H1 (cell line): ENCODE measurements at places on chromosomes 5 and 9.

DNA sequence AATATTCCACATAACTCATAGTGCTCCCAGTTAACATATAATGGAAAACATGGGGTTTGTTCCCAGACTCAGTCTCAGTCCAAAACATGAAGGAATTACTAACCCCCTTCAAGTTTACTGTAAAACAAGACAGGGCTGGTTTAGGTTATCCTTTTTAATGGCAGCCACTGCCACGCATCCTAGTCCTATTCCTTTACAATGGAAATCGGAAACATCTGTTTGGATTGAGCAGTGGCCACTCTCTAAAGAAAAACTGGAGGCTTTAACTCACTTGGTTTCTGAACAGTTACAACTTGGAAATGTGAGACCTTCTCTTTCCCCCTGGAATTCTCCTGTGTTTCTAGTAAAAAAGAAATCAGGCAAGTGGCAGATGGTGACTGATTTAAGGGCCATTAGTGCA lies 609.9 kb upstream of the ACO1 start:
- H3K4me3 ChIP-seq, result no peak overlapping the region
- H3K4me1 ChIP-seq, result no peaks in the 10 kb centered on the region
- H3K36me3 ChIP-seq, result no peaks in the 10 kb centered on the region

GRCh38 chr5:84381502-84382362 lies 2.9 kb downstream of the EDIL3 start:
- peak overlapping the region; percentile 93 for H3K4me3 ChIP-seq
- no peak for DNase-seq
- no peak overlapping the region for H3K27ac ChIP-seq
- H3K4me1 ChIP-seq, result peaks cover 8% of the 10 kb centered on the region; the same call in 1 of the 2 replicates

GRCh38 chr9:104138243-104138868 lies 44.2 kb downstream of the SMC2 start:
- DNase-seq, result no peak
- H3K4me3 ChIP-seq, result no peak overlapping the region
- peaks cover 23% of the 10 kb centered on the region for H3K36me3 ChIP-seq
- no peak overlapping the region for H3K27ac ChIP-seq
- no peaks in the 10 kb centered on the region for H3K27me3 ChIP-seq
- H3K4me1 ChIP-seq, result no peaks in the 10 kb centered on the region

DNA sequence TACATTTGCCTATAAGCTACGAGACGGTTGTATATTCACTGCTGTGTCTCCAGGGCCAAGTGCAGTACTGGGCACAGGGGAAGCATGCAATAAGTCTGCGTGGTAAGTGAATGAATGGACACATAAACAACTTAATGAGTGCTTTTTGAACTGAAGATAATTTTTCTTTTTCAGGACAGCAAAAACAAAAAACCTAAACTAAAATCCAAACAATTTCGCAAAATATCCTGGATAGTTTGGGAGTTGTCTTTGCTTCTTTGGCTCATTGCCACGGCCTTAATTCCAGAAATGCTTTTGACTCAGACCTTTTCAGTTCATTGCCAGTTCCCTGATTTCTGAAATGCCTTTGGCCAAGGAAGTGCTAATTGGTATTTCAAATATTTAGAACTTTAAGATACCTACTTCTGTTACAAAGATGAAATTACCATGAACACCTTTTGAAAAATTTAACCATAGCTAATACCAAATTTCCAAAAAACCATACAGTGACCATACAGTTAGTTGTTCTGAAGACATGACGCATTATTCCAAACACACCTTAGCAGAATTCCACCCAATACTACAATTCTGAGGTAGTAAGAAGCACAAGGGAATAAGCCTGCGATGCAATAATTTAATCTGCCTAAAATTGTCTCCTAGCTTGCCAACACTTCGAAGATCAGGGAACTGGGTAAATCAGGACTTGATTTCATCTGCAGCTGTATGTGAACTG lies 42.8 kb downstream of the TEK start:
- no peak overlapping the region for H3K4me3 ChIP-seq
- H3K36me3 ChIP-seq, result no peaks in the 10 kb centered on the region
- H3K4me1 ChIP-seq, result no peaks in the 10 kb centered on the region; the same call in 1 of the 2 replicates
- no peak overlapping the region for H3K27ac ChIP-seq

DNA sequence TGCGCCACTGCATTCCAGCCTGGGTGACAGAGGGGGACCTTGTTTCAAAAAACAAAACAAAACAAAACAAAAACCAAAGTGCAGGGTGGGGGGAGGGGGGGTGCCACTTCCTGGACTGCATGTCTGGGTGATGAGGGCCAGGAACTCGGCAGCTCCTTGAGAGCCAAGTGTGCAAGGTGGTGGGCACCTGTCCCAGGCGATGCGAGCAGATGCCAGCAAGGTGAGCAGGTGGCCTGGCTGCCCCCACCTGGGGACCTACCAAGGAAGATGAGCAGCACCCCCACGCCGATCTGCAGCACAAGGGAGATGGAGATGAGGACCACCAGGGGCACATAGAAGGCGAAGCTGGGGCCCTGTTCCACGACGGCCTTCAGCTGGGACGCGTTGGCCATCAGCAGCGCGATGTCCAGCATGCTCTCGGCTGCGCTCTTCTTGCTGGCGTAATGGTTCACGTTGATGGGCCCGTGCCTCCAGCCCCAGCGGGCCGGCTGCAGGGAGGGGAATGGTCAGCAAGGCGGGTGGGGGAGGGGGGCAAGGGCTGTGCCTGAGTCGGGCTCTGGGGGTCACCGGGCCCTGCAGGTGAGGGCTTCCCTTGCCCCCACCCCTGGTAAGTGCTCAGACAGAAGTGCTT lies 7.8 kb downstream of the NINJ1 start:
- no peaks in the 10 kb centered on the region for H3K36me3 ChIP-seq
- no peak for DNase-seq
- H3K4me3 ChIP-seq, result no peak overlapping the region
- H3K27me3 ChIP-seq, result no peaks in the 10 kb centered on the region
- no peak overlapping the region for H3K27ac ChIP-seq
